HepG2 (cell line): ENCODE measurements at places on chromosomes 13 and 19. TPM values are rescaled to one million over a fixed set of nuclear protein-coding genes. Genes with fewer than 3 reads are reported as not detected.

DNA sequence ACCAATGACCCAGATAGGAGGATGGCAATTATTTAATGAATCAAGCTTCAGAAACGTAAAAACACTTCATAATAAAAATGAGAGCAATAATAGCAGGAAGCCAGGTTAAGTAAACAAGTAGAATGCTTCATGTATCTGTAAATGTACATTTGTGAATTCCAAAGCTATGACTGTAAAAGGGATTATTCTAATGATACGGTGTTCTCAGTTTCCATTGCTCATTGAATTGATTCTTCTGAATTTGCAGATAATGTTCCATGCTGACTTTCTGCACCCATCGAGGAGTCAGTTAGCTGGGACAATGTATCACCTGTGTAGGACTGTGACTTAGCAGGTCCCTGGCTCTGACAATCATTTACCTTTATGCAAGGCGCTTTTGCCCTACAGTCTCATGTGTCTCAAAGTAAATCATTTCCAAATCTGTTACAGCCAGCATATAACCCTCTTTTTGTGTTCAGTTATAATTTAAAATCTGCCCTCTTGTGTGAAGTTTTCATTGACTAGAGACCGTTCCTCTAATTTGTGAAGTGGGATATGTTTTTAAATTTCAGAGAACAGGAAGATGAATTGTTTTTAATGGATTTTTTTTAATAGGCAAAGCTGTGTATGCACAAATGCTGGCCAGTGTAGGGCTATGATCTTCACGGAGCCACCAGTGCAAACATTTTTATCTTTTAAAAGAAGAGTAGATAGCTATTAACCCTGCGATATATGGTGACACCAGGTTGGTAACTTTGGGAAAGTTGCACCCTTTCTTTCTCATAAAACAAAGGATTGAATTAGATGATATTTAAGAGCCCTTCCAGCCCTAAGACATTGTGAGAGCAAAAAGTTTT is 267.1 kb downstream of the KLF5 start:
- peak; percentile 34 for DNase-seq

- no peak for DNase-seq
Measured at GRCh38 chr19:23070353-23071146, 46.3 kb upstream of the ZNF730 start.

- DNase-seq, result no peak
Measured at GRCh38 chr13:108560093-108560492, 69.3 kb upstream of the MYO16 start.

- DNase-seq, result no peak
Measured at GRCh38 chr13:104740641-104741222, 1674.5 kb upstream of the SLC10A2 start.

CEACAM16 gene
- not detected in 2 replicates for total RNA-seq

DNA sequence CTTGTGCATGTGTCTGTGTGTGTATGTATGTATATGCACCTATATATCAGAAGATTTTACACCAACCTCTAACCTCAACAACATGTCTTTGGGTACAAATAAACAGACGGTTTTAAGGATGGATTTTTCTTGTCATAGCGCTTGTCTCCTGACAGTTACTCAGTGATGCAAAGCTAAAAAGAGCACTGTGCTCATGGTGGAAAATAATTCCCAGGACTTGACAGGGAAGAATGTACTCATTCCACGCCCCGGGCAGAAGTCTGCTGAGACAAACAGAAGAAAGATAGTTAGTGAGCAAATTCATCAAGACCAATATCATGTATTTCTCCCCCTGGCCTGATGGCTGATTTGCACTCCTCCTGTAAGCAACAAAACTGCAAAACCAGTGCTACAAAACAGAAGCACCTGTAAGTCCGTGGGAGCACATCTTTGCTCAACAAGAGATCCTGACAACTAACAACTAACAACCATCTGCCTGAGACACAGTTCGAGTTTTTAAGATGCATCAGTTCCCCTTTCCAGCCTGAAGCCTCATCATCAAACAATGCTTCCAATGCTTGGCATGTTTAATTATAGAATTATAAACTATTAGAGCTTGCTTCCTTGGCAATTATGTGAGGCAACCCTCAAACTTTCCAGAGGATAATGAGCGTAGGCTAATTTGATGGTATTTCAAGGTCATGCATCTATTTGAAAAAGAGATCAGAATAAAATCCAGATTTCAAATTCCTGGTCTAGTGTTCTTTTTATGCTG is 812.7 kb upstream of the MIR17HG start:
- no peak for DNase-seq

ZNF675 gene
- total RNA-seq, result 12.8 and 13.1 TPM in 2 replicates

- DNase-seq, result no peak
Measured at GRCh38 chr13:102355251-102355650, 46.6 kb downstream of the FGF14 start.

DNA sequence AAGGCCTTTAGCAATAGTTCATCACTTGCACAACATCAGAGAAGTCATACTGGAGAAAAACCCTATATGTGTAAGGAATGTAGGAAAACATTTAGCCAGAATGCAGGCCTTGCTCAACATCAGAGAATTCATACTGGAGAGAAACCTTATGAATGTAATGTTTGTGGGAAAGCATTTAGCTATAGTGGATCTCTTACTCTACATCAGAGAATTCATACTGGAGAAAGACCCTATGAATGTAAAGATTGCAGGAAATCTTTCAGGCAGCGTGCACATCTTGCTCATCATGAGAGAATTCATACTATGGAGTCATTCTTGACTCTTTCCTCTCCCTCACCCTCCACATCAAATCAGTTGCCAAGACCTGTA is 19.8 kb downstream of the ZNF583 start:
- DNase-seq, result no peak

OR10H1 gene
- not detected in 2 replicates for total RNA-seq

DNA sequence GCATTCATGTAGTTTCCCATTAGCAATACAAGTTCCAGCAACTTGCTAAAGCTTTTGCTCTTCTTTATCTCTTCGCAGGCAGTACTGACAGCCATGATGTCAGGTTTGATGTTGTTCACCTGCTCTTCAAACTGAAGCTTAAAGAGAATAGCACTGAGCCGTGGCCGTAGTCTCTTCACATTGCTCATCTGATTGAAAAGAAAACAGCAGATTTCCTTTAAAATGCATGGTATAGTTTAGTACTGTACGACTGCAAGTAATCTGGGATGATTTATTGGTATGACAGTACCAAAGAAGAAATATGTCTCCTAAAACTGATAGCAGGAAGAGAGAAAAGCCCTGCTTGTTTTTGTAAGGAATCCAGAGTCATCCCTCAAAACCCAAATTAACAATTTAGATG is 284.4 kb downstream of the DIAPH3 start:
- DNase-seq, result no peak

SMIM44 gene
- total RNA-seq, result not detected in 2 replicates

SYNE4 gene
- total RNA-seq, result 20.7 and 23.0 TPM in 2 replicates

GRCh38 chr13:30727491-30728355 is 7.6 kb upstream of the ALOX5AP start:
- DNase-seq, result no peak

DNA sequence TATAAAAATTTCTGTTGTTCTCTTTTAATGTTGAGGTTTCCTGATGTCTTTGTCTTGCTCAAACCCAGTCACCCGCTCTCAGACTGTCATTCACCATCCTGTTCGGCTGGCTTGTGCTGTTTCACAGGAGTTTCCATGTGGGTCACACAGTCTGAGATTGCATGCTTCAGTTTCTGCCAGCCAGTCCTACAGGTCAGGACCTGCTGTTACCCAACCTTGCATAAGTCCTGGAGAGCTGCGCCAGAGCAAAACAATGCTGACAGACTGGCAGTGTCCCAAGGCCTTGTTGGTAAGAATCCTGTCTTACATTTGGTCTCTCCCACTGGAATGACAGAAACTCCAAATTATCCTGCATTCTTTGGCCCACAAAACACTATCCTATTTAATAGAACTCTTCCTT is 340.0 kb upstream of the SLITRK5 start:
- no peak for DNase-seq

SLC10A2 gene
- not detected in 2 replicates for total RNA-seq

NKPD1 gene
- total RNA-seq, result not detected in 2 replicates

DNA sequence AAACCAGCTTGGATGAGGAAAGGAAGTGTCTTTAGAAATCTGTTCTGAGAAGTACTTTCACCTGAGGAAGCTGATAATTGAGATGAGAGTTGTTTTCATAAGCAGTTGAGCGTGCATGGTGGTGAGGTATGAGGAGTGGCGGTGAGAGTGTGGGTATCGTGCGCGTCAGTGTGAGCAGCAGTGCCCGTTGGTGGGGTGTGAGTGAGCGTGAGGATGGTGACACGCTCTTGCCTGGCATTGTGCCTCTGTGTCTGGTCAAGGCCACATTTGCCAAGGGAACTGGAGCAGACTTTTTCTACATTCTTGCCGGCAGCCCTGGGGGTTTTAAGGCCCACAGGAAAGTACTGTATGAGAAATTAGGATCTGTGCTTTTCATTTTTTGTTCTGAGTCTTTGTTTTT is 36.5 kb upstream of the TEX29 start:
- DNase-seq, result no peak

- no peak for DNase-seq
Measured at GRCh38 chr19:7941895-7942596, 1.4 kb downstream of the TIMM44 start.

- DNase-seq, result no peak
Measured at GRCh38 chr13:28618230-28618994, 40.5 kb upstream of the POMP start.

- peak; percentile 55 for DNase-seq
Measured at GRCh38 chr19:17205237-17206140, 9.7 kb upstream of the USE1 start.

DNA sequence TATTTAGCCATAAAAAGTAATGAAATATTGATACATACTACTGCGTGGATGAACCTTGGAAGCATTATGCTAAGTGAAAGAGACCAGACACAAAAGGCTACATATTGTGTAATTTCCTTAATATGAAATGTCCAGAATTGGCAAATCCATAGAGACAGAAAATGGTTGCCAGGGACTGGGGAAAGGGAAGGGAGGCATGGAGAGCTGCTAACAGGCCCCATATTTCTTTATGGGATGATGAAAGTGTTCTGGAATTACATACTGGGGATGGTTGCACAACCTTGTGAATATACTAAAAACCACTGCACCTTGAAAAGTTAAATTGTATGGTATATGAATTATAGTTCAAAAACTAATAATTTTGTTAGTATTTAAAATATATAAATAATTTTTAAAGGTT is 3.6 kb downstream of the IFT88 start:
- DNase-seq, result no peak

- no peak for DNase-seq
Measured at GRCh38 chr13:40518481-40518882, 148.0 kb downstream of the FOXO1 start.

- no peak for DNase-seq
Measured at GRCh38 chr13:100521851-100522617, 66.6 kb downstream of the GGACT start.

- DNase-seq, result no peak
Measured at GRCh38 chr13:113566227-113566561, 18.4 kb upstream of the TFDP1 start.

- DNase-seq, result no peak
Measured at GRCh38 chr19:6101291-6101825, 8.9 kb downstream of the RFX2 start.

CDKN2D gene
- 4.8 and 5.4 TPM in 2 replicates for total RNA-seq

- peak; percentile 9 for DNase-seq
Measured at GRCh38 chr13:74289861-74290773, 155.9 kb upstream of the KLF12 start.

GRCh38 chr19:40282209-40282580 is 3.0 kb downstream of the AKT2 start:
- no peak for DNase-seq

GRIK5 gene
- total RNA-seq, result not detected in 2 replicates

- no peak for DNase-seq
Measured at GRCh38 chr19:50968716-50969412, 527 bp downstream of the KLK6 start.

FPR2 gene
- total RNA-seq, result not detected in 2 replicates

ZNF90 gene
- 3.8 and 4.0 TPM in 2 replicates for total RNA-seq

- DNase-seq, result no peak
Measured at GRCh38 chr13:66212511-66212910, 1017.6 kb downstream of the PCDH9 start.

TRPM4 gene
- total RNA-seq, result 1.7 and 1.9 TPM in 2 replicates

ZNF442 gene
- 6.0 and 8.6 TPM in 2 replicates for total RNA-seq

- peak; percentile 21 for DNase-seq
Measured at GRCh38 chr13:61880578-61881283, 465.1 kb upstream of the PCDH20 start.

SMIM24 gene
- total RNA-seq, result 47.4 and 70.6 TPM in 2 replicates

GRCh38 chr19:4429256-4429655 is 26.8 kb downstream of the CHAF1A start:
- no peak for DNase-seq

DNA sequence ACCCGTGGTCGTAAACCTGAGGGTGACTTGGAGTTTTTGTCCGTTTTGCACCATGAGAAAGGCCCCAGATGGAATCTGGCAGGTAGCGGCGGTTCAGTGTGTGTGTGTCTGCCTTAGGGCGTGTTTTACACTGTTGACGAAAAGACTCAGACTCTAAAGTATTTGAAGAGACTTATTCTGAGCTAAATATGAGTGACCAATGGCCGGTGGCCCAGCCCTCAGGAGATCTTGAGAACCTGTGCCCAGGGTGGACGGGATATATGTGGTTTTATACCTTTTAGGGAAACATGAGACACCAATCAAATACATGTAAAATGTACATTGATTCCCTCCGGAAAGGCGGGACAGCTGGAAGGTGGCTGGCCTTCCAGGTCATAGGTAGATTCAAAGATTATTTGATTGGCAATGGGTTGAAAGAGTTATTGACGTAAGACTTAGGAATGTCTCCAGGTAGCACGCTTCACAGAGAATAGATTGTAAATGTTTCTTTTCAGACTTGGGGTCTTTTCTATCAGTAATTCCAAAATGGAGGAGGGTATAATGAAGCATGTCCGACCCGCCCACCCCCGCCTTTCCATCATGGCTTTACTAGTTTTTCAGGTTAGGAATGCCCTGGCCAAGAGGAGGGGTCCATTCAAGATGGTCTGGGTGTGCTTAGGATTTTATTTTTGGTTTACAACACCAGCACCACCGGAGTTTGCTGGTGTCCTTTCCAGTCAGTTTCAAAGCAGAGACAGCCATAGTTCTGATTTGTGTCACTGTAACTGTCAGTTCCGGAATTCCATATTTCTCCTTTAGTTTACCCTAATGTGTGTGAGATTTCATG is 1.0 kb upstream of the ZNF529 start:
- DNase-seq, result peak; percentile 13

CTXN1 gene
- 0.11 and 0.36 TPM in 2 replicates for total RNA-seq

- no peak for DNase-seq
Measured at GRCh38 chr13:44096901-44097300, 217.2 kb downstream of the LACC1 start.

DNA sequence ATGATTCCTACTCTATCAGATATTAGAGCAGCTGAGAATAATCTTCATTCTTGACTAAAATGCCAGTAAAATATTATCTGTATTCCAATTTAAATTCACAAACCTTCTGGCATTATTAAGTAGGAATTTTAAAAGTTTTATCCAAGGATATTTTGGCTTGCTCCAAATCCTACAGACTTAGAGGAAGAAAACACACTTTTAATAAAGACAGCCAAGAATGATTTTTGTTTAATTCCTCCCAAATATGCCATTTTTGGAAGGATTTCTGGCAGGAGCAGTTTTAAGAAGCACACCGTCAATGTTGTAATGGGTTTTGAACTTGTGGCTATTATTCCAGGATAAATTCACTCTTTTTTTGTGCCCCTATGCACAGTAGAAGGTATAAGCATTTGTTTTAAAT is 355.1 kb downstream of the SLITRK5 start:
- no peak for DNase-seq
